Posterior vena cava (tissue), 2 donors: ENCODE measurements at places on chromosomes 11 and 22. TPM values are rescaled to one million over a fixed set of nuclear protein-coding genes. Genes with fewer than 3 reads are reported as not detected.

The SLC5A4 gene
- 0.43 TPM for total RNA-seq

The SLC17A6 gene
- not detected for total RNA-seq

The OR8A1 gene
- total RNA-seq = 0.19 TPM

The SRPRA gene
- total RNA-seq = 82.0 TPM

The APOA4 gene
- not detected for total RNA-seq

The NXPE2 gene
- total RNA-seq = 0.57 TPM

The SYT8 gene
- total RNA-seq = not detected

The KCNE3 gene
- 7.3 TPM for total RNA-seq

The DPAGT1 gene
- 23.8 TPM for total RNA-seq

- no peak for DNase-seq
Observed at GRCh38 chr11:41320238-41320637, 139.2 kb downstream of the LRRC4C start.

DNA sequence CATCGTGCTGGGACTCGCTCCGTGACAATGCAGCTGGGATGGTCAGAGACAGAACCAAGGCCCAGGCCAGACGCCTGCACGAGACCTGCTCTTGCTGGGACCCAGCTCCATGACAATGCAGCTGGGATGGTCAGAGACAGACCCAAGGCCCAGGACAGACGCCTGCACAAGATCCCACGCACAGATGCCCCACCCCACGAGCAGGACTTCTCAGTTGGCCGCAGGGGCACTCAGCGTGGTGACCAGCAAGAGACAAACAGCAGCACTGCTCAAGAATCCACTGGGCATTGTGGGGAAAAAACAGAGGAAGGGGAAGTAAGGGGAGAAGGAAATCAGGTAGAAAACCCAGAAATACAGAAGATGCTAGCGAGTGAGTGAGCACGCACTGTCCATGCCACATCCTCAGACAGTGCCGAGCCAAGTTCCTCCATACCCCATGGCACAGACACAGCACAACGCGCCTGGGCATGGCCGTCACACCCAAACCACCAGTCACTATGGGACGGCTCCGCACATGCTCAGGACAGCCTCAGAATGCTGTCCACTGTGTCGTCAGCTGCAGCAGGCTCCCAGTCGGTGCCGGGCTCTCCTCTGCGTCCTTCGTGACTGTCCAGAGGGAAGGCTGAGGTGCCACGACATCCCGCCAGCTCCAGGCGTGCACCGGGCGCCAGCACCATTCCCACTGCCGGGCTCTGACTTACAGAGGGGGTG, 44.5 kb downstream of the BRD1 start:
- DNase-seq = no peak

GRCh38 chr11:28961726-28962125, 853.5 kb downstream of the METTL15 start:
- no peak for DNase-seq

- DNase-seq = no peak
Observed at GRCh38 chr11:88511006-88511405, 173.5 kb upstream of the CTSC start.

DNA sequence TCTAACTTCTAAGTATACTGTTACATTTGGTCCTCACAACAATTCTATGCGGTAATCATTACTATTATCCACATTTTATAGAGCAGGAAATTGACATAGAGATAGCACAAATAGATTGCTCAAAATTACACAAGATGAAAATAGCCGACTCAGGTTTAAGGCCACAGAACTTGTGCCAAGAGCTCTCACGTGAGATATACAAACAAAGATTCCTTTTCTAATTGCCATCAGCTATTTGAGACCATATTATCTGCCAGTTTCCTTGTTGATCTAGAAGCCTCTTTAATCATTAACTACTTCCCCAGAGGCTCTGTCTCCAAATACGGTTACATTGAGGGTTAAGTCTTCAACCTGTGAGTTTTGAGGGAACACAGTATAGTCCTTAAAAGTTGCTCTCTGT, 61.0 kb upstream of the GLYATL1B start:
- no peak for DNase-seq

- no peak for DNase-seq
Observed at GRCh38 chr11:34621876-34622275, 983 bp downstream of the EHF start.

GRCh38 chr22:45776313-45776585, 104.6 kb downstream of the ATXN10 start:
- no peak for DNase-seq

GRCh38 chr11:10307022-10307399, 2.1 kb downstream of the ADM start:
- no peak for DNase-seq

GRCh38 chr11:63572026-63572688, 9.0 kb upstream of the PLAAT2 start:
- DNase-seq = no peak

DNA sequence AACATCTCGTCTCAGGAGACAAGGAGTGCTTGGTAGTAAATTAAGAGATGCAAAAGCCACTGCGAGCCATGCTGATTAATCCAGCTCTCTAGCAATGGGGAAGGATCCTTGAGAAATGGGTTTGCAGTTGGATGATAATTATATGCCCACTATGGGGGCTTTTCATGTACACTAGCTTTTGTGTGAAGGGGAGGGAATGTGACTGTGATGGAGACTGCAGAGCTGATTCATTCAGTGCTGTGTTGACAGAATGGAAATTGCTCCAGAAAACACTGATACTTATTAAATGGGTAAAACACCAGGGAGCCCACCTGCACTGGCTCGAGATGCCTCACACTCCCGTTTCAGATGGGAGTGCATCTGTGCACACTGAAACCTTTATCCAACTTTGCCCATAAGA, 37.0 kb upstream of the KIRREL3 start:
- no peak for DNase-seq

- no peak for DNase-seq
Observed at GRCh38 chr11:65617136-65617850, 1.7 kb downstream of the PCNX3 start.

DNA sequence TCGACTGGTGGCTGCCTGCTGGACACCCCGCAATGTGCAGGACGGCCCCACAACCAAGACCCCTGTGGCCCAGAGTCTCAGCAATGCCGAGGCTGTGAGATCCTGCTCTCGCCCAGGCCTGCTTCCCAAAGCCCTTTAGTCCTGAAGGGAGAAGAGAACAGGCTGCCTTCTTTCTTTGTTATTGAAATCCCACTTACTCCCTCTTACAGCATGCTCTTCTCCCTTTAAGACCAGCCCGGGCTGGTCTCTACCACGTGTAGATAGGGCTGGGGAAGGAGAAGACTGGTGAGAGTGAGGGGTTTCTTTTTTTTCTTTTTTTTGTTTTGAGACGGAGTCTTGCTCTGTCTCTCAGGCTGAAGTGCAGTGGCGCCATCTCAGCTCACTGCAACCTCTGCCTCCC, 21.3 kb downstream of the TMEM45B start:
- DNase-seq = no peak

DNA sequence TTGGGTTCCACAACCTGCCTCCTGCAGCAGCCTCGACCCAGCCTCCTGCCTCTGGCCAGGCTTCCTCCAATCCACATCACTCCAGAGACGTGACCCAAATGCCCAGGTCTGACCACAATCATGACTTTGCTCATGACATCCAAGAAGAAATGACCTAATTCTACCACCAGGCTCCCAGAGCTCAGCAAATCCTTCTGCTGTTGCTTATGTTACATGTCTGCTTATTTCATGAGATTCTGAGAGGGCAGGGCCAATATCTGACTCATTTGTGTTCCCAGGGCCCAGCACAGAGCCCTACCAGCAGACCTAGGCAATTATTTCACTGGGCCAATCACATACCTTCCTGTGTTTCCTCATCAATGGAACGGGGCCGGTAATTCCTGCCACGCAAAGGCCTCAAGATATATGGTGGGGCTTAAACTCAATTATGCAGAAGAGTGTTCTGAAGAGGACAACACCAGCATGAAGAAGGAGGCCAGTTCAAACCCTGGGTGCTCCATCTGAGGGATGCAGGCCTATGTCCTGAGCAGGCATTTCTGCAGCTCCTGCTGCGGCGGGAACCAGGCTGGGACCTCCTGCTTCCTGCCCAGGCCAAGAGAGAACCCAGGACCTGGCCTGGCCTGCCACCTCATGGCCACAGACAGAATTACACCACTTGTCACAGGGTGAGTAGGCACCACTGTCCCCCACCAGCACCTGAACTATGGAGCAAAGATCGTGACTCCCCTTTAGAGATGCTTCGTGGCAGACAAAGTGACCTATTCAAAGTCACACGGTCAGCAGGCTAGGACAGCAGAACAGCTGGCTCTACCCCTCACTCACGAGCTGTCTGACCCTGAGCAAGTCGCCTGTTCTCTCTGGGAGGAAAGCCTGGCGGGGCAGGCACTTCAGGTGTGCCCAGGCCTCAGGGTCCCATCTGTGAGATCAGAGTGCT, 5.9 kb downstream of the CENPM start:
- peak; percentile 95 for DNase-seq

- DNase-seq = no peak
Observed at GRCh38 chr22:17431179-17431578, 61.9 kb downstream of the CECR2 start.

DNA sequence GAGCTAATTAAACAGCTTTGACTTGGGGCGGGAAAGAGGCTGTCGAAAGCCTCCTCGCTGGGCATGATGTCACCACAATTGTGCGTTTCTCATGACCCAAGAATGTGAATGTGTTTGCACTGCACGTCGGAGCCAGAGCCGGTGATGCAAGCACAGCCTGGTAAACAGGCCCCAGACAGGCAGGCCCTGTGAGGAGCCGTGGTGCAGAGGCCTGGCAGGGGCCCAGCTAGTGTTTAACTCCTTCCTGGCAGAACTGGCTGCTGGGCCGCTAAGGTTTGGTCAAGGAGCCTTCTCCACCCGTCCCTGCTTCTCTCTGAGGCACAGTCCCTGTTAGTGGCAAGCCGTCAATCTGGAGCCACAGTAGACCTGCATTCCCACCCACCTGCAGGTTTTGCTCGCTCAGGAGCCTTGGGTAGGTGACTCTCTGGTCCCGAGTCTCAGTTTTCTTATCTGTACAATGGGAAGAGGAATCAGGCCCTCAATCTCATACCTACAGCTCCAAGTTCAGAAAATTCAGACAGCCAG, 25.4 kb upstream of the SMTN start:
- peak; percentile 96 for DNase-seq

- DNase-seq = peak; percentile 31
Observed at GRCh38 chr22:33883961-33884808, 36.1 kb downstream of the LARGE1 start.

GRCh38 chr11:105297463-105297862, 157.9 kb upstream of the CARD18 start:
- no peak for DNase-seq

DNA sequence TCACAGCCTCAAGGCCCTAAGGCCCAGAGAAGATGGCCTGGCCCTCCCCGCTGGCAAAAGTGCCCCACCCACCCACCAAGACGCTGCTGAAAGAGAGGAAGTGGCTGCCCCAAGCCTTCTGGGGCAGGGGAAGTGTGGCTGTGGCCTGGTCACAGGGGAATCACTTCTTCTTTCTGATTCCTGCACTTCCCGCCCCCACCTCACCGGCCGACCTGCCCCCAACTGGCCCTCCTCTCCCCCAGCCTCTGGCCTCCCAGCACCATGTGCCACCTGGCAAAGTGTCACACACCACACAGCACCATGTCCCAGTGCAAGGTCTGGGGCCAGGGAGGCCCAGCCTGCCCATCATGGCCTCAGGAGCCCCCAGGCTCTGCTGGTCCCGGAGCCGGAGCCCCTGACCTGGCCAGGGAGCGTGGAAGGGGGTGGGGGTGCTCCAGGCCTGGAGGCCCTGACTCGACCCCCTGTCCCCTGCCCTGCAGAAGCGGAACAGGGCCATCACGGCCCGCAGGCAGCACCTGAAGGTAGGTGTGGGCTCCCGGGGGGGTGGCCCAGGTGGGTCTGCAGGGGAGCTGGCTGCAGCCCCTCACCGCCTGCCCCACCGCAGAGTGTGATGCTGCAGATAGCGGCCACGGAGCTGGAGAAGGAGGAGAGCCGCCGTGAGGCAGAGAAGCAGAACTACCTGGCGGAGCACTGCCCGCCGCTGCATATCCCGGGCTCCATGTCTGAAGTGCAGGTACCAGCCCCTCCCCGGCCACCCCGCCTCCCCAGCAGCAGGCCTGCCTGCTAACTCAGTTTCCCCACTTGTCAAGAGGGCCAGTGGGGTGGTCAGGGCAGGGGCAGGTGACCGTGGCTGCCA, 1.4 kb downstream of the TNNI2 start:
- DNase-seq = no peak

DNA sequence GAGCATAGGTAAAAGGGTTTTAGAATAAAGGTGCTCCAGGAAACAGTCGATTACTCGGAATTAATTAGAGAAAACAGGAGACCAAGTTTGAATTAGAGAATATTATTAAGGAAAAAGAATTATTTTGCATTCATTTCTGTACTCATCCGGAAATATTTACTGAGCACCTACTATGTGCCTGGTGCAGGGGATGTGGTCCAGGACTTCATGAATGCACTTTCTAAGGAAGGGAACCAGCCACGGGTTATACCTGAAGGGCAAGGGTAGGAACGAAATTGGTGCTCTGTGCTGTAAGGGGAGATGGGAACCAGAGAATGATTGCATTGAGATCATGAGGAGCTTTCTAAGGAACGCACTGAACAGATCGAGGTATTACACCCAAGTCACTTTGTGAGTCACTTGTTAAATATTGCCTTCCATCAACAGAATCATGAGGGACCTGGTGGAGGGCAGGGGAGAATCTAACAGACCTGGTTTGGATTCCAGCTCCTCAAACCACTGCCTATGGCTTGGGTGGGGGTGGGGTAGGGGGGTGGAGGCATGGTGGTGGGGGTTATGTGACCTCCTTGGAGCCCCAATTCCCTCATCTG, 40.9 kb downstream of the C11orf96 start:
- DNase-seq = peak; percentile 69

- DNase-seq = peak; percentile 63
Observed at GRCh38 chr11:44622721-44623258, 57.3 kb downstream of the CD82 start.

- no peak for DNase-seq
Observed at GRCh38 chr22:24046024-24046423, 34.9 kb downstream of the CABIN1 start.

DNA sequence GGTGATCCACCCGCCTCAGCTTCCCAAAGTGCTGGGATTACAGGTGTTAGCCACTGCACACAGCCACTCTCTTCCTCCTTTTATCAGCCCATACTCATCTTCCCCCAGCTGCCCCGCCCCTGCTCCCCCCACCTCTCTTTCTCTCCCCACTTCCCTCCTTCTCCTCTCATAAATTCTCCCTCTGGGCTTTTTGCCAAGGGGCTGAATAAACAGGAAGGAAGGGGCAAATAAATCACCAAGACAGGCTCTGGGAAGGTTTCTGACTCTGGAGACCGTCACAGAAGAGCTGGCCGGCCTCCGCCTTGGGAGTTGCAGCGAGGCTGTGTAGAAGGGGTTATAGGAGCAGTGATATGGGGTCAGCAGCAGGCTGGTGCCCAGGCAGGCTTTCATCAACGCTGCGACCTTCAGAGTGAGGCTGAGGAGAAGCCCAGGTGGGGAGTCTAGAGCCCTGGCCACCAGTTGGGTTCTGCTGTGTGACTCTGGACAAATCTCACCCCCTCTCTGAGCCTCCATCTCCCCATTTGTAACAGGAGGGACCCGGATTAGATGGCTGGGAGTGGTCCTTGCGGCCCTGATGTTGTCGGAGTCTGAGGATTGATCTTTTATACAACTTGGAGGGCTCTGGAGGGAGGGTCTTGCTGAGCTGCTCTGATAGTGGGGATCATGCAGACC, 62.6 kb upstream of the RASD2 start:
- peak; percentile 86 for DNase-seq

GRCh38 chr22:39319284-39320022, at the start of gene RPL3:
Gene RPL3, minus strand, starts transcription at chr22:39319623. Its CDS starts 26 bp downstream, at chr22:39319597.
- peak; percentile 99 for DNase-seq

- DNase-seq = no peak
Observed at GRCh38 chr11:99257131-99257530, 236.4 kb downstream of the CNTN5 start.

GRCh38 chr11:105106140-105106539, 33.4 kb downstream of the CARD18 start:
- no peak for DNase-seq

GRCh38 chr22:20509344-20510047, 2.1 kb downstream of the MED15 start:
- DNase-seq = peak; percentile 88
